RWPE1 (cell line): ENCODE measurements at places on chromosomes 12 and 14.

DNA sequence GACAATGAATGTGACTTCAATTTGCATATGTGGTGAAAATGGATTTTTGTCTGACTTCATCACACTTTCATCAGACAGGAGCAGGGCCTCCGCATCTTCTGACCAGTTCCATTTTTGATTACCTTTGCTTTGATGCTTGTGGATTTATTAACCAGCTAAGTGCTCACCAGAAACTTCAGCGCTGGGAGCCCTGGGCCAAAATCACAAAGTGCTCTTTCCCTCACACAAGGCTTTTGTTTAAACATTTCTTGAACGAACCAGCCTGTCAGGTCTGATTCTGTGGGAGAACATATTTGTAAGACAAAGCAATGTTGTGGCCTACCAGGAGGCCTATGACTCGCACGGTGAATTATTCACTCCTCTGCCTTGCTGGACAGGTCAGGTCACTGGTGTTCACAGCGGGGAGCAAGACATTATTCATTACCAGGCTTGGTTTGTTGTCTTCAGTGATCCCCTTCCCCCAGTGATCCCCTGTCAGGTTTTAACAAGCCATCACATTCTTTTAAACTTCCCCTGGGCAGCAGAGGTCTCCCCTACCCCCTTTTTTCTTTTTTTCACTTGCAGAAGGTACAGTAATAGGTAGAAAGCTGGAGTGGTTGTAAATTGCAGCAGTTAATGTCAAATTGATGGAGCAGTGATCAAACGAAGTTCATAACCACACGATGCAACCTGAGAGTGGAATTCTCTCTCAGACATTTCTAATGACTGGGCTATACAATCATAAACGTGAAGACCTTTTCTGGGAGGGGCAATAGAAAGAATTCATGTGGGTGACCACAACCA lies 167.5 kb upstream of the PRICKLE1 start:
- peak; percentile 67 for DNase-seq

- no peak for DNase-seq
These were observed 1099.4 kb downstream of the FSCB start for GRCh38 chr14:43407706-43408105.

- peak; percentile 30 for DNase-seq
These were observed 480 bp downstream of the SCAF11 start for GRCh38 chr12:45989721-45990467.

DNA sequence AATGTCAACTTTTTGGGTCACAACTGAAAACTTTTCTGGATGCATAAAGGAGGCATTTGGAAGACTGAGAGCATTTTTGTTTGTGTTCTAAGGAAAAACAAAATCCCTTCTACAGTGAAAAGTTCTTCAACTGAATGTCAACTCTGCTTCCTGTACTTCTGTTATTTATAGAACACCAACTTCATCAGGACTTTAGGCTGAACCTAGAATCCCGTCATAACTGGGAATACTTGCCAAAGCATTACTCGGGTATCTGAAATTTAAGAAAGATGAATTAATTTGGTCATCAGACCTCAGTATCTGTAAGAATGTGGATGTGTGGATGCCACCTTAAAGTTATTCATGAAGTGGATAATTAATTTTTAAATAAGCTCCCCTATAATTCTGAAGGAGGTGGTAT lies 73.2 kb downstream of the FERMT2 start:
- DNase-seq: no peak

GRCh38 chr12:129815846-129816245 lies 88.0 kb downstream of the TMEM132D start:
- no peak for DNase-seq

- no peak for DNase-seq
These were observed 113.4 kb upstream of the PELI2 start for GRCh38 chr14:56004786-56005185.

DNA sequence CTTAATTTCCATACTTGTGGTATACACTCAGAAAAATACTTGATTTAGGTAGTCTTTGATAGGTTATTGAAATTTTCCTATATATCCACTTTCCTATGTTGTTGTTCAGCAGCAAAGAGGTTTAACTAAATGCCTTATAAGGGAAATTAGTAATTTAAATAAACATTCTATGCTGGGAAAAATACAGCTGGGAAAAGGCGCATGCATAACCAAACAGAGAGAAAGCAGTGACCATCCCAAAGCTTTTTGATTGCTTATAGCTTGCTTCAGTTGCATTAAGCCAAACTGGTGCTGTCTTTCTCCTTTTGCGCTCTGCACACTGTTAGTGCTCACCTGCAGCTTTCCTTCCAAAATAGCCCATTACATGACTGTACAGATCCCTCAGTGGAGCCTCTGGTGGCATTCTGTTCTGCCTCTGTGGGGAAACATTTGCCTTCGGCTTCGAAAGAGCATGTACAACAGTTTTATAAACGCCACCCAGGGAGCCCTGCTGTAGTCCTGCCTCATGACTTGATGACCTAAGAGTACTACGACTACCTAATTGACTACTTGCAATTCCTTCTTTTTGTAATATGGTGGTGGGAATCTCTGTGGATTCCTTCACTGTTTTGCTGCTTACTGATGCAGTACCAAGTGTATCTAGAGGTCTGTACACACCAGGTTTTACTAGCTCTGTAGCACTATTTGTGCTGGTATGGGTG lies 120.8 kb downstream of the RALGAPA1 start:
- no peak for DNase-seq

- peak; percentile 57 for DNase-seq
These were observed 215.9 kb downstream of the CACNA1C start for GRCh38 chr12:2268471-2269286.

GRCh38 chr12:119393677-119394076 lies 59.1 kb downstream of the CCDC60 start:
- no peak for DNase-seq

GRCh38 chr14:75399843-75400775 lies 27.7 kb upstream of the JDP2 start:
- peak; percentile 91 for DNase-seq

- DNase-seq: no peak
These were observed 8.5 kb upstream of the COX6A1 start for GRCh38 chr12:120429368-120429767.

GRCh38 chr14:43853541-43853940 lies 653.5 kb downstream of the FSCB start:
- DNase-seq: no peak

DNA sequence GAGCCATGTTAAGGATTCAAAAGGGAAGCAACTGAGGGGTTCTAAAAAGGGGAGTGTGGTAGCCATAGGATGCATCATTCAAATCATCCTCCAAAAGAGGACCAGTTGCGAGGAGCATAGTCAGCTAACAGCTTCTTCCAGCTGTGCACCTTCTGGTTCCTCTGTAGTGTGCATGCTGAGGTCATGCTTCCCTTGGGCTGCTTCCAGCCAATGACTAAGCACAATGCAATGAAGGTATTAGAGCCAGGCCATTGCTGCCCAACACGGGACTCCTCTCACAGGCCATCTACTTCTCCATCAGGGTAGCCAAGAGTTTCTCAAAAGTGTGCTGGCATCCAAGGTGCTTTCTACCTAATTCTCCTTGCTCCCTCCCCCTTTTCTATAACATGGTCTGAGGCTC lies 69.2 kb upstream of the ARID2 start:
- DNase-seq: peak; percentile 51

DNA sequence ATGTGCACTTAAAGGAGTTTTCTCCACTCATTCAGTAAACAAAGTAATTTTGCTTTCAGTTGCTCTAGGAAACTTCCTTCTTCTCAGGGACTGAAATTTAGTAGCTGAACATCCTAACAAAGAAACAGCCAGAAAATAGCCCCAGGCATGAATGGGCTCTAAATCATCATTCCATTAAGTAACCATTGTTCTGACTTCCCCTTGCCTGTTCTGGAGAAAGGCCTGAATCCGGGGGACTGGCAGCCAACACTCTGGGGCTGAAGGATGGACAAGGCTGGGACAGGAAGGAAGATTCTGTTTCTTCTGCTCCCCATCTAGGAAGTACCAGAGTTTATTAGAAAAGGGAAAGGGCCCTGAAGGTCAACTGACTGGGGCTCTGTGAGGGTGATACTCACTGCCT lies 104.5 kb downstream of the ESRRB start:
- no peak for DNase-seq

DNA sequence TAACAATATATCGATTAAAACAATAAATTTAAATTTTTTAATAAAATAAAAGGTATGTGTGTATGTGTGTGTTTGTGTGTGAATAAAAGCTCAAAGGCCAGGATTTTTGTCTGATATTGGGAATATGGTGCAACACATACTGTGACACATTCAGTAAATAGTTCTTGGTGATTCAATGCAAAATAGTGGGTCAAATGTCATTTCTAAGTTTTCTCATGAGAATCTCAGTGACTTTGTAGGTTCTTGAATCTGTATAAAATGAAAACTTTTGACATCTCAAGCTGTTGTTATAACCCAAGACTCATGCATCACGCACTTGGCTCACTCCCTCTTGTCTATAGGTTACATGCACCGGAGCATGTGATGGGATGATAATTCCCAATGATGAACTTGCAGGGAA lies 16.2 kb upstream of the MED6 start:
- no peak for DNase-seq

DNA sequence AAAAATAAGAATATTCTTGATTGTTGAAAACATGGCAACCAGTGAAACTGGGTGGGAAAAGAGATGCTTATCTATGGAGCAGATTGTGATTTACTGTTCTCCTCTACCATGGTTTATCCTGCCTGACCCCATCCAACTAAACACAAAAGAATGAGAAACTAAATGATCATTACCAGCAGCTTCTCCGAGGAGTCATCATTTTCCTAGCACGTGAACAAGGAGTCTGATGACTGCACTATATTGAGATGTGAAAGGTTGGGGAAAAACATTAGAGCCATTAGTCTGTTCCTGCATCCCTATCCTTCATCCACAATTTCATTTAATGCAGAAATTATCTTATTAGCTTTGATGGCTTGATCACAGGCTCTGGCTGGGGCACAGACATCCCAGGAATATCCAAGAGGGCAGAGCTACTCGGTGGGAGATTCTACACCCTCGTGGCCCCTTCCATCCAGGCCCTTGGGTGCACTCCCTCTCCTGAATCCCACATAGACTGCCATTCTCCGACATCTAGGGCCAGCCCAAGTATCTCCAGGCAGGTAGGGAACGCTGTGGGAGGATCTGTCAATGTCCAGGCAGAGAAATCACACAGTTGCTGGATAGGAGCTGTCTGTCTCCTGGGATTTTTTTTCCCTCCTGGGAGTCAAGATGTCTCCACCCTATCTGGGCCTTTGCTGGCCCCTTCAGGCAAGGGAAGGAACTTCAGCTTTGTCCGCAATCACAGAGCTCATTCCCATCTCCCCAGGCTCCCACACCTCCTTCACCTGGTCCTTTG lies 43.3 kb upstream of the DHRS4 start:
- DNase-seq: peak; percentile 83

DNA sequence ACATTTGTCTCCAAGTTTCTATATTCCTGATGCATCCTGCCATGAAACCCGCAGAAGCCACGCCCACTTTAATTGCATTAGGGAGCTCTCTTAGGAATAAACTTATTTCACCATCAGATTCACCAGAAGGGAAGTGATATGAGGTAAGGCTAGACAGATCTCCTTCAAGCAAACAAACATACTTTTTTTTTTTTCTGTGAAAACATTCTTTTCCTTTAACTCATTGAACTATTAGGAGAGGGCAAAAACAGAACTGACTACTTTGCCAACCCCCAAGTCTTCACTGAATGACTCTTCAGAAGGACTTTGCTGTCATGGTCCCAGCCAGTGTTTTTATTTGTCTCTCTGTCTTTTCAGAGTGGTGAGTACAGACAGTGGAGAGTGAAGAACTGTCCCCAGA lies 48.4 kb downstream of the GTF2A1 start:
- DNase-seq: no peak

- DNase-seq: no peak
These were observed 440.2 kb downstream of the FUT8 start for GRCh38 chr14:65852689-65853088.
